ENCODE measurements at places on chromosomes 5 and 9.

GRCh38 chr5:142250119-142250518, 74.7 kb downstream of the SPRY4 start:
- DNase-seq: no peak

GRCh38 chr5:121421646-121422045, 430.0 kb upstream of the FTMT start:
- DNase-seq: no peak

- DNase-seq: no peak
These were observed 73.2 kb downstream of the SNCAIP start for GRCh38 chr5:122385286-122385685.

DNA sequence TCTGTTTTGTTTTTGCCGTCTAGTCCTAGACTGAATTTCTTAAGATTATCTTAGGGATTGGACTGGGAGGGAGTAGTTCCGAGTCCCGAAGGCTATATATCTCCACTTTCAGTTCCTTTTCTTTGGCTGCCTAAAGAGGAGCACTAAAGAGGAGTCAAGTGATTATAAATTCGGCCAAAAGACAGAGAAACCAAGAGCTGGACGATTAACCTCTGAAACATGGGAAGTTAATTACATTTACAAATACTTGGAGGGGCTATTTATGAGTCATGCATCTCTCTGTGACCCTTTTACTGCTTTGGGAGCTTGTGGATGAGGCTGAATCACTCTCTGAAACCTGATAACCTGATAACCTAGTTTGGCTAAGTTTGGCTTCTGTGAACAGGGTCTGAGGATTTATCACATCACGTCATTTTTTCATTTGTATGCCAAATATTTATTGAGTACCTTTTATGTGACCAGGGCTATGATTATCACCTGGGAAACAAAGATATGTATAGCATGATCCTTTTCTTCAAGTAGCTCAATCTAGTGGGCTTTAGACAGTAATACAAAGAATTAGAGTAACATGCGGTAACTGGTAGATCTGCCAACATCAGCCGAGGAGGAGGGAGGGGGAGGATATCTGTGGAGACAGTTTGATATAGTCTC, 180.9 kb downstream of the CD180 start:
- DNase-seq: no peak

DNA sequence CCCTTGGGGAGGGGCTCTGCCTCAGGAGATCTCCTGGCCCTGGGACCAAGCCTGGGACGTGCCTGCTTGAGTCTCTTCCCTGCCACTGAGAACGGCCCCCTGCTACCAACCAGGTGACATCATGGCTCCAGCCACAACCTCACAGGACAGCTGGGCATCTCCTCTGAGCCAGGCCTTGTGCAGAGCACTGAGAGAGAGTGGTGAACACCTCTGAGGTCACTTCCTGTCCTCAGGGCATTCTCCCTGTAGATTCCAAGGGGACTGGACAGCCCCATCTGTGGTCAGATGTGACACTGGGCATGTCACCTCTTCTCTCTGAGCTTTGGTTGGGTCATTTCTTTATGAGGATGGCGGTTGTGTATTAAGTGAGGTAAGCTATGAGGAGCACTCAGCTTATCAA, 172.0 kb downstream of the MELK start:
- DNase-seq: no peak

- no peak for DNase-seq
These were observed 11.6 kb upstream of the ABL1 start for GRCh38 chr9:130823435-130823834.

DNA sequence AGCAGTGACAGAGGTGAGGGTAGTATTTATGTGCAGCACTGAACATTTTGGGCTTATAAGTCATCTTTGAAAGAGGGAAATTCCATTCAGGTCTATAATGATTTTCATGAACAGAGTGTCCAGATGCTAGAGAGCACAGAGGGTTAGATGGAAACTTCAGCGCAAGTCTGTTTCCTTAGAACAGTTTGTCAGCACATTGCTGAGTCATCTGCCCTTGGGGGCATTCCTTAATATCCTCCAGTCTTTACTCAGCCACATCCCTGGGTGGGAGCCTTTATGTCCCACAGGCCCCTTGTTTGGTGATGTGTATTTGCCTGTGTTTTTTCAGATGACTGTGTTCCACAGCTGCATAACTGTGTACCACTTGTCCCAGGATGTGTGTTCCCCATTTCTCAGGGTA, 138.5 kb upstream of the S1PR3 start:
- DNase-seq: peak; percentile 80

- DNase-seq: no peak
These were observed 222.9 kb upstream of the FTMT start for GRCh38 chr5:121628783-121629182.

DNA sequence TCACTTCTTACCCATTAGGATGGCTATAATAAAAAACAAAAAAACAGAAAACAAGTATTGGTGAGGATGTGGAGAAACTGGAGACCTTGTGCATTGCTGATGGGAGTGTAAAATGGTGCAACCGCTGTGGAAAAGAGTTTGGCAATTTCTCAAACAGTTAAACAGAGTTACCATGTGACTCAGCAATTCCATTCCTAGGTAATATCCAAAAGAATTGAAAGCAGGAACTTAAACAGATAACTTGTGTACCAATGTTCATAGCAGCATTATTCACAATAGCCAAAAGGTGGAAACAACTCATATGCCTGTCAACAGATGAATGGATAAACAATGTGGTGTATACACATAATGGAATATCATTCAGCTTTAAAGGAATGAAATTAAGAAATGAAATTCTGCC, 28.9 kb downstream of the DCP2 start:
- DNase-seq: no peak

DNA sequence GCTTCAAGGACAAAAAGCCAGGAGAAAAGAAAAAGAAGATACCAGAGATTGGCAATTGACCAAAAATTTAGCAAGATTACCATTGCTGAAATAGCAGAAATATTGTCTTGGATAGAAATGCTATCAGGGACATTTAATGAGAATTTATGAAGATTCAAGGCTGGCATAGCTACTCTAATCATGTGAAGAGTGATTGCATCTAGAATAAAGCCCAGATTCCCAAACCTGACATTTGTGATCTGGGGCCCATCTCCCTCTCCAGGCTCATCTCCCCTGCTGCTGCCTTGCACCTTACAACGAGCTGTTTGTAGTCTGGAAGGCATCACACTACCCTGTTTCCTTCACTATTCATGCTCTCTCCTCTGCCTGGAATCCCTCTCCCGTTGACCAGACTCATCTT, 114.5 kb downstream of the C9orf152 start:
- no peak for DNase-seq

- DNase-seq: no peak
These were observed 50.6 kb downstream of the WHRN start for GRCh38 chr9:114454652-114455051.

DNA sequence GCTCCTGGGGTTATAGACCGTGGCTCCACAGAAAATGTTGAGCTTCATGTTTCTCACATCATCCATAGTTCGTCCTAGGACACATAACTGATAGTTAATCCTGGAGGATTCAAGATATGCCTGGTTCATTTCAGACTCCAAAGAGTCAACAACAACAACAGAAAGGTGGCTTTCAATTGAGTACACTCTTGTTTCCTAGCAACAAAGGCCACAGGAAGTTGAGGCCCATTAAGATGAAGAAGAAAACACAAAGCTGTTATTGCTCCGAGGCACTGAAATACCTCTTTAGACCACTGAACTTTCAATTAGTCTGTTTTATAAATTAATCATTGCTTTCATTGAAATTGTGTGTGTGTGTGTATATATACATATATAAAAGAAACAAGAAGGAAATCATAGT, 154.5 kb downstream of the YIPF5 start:
- DNase-seq: no peak

DNA sequence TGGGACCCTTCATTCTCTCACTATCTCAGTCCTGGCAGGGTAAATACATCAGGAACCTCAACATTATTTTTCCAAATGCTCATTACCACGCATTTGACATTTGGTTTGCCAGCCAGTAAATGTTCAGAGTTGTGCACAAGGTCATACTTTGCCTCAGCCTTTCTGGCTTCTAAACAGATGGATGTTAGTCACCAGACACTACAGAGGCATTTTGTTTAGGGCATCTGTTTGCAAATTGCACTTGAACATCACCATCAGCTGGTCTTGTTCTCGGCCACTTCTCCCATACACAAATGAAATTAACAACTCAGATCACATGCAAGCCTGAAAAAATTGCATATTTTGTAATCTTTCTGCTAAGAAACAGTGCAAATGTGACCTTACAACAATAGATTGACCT, 75.0 kb upstream of the SLC1A1 start:
- no peak for DNase-seq

DNA sequence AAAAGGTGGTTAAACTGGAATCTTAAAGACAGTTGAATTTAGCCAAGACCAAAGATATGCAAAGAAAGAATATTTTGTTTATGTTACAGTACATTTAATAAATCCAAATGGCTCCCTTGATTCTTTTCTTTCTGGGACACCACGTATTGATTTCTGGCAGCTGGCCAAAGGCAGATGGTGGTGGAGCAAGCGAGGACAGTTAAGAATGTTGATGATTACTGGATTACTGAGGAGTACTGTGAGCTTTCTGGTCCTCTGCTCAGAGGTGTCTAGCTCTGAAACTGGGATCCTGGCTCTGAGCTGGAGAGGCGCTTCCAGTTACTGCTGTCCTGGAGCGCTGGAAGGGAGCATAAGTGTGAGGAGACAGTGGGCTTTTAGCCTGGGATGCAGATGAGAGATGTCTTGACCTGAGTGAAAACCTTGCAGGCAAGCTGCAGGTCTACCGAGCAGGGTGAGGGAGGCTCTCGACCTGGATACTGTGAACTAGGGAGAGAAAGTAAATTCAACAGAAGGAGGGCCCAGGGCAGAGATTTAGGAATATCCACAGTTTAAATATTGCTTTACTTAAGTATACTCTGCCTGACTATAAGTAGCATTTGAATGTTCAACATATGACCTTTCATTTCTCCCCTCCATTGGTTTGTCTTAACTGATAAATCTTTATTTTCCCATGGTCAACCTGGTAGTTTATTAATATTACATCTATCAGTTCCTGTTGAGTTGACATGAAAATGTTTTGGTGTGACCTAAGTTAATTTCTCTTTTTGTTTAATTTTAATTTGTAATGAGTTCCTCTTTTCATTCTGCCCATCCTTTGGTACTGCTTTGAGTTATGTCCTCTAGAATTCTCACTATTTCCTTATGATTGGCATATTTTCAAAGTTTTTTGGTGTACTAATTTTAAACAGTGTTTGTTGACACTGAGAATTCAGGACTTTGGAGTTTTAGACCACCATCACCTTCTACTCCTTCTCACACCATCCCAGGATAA, 3.7 kb downstream of the SYK start:
- DNase-seq: no peak

DNA sequence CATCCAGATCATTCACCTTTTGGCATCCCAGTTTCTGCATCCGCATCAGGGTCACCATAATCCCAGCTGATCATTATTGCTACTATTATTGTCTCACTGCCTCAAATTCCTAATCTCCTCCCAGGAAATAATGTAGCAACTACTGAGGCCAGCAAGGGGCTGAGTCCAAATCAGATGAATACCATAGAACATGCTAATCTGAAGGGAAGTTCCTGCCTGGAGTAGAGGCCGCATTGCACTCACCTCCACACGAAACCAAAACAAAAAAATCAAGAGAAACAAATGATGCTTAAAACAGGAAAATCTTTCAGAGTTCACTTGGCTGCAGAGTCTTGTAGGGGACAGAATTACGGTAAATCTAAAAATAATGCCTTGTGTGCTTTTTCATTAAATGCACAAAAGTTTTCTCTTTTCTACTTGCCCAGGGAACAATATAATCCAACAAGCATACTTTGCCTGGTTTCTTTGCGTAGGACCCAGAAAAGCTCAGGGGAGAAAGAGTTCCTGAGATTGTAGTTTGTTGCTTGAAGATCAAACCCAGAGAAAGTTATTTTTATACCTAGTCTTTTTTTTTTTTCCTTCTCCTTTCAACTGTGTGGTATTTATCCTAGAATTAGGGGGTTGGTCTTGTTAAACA, 87.7 kb upstream of the KLF4 start:
- DNase-seq: no peak

GRCh38 chr5:43993634-43994351, 390.8 kb downstream of the NNT start:
- no peak for DNase-seq

DNA sequence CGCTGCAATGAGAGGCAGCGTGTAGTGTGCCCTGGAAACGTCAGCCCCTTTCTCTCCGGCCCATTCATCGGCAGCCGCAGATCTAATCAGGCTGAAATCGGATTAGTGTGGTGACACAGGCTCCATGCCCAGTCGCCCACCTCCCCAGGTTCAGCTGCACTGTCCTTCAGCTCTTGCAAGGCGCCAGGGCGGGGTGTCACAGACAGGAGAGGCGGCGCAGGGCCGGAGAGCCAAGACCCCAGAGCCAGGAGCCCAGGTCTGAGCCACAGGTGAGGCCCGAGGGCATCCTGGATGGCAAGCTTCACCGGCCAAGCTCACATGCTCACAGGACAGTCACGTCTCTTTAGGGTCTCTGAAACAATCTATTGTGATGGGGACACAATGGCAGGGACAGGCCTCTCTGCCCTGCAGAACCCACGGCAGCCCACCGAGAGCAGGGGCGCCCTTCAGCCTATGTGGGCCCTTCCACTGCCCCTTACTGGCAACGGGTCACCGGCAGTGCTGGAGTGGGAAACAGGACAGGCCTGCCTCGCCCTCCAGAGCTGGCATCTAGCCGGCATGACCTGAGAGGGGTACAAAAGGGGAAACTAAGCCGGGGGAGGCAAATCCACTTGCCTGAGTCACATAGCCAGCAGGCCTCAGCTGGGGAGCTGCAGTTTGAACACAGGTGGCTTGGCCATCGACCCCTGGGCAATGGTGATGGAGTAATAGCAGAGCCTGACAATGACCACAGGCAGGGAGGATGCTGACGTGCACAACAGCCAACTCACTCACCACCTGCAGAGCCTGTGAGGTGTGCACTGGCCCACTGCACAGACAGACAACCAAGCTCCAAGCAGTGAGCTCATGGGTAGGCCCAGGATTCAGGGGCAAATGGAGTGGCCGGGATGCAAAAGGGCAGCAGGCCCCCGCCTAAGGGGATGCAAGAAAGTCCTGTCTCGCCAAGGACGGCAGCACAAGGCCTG, 48.1 kb downstream of the VAV2 start:
- DNase-seq: no peak

- DNase-seq: no peak
These were observed 607.5 kb upstream of the SEMA6A start for GRCh38 chr5:117182104-117182503.

DNA sequence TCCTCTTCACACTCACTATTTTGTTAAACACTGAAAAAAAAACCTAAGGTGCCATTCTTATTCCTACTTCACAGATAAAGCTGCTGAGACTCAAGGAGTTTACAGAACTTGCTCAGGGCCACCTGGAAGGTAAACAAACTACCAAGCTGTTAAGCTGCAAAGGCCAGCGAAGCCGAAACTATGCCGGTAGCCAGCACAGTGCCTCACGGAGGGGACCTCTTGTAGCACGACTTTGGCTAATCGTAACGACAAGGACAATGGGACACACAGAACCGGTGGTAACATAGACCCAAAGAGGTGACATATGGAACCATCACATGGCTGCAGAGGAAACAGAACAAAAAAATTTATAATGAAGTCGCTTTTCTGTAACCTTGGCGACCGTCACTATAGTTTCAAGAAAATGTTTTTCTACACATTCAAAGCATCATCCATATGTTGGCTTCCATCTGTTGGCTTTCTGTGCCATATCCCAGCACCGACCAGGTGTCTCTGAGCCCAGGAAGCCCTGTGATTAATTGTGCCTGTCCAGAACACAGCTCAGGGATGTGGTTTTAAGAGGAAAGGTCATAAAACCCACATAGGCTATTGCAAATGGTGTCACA, 60.3 kb downstream of the S1PR3 start:
- no peak for DNase-seq
